ENCODE measurements at places on chromosomes 5 and 9.

GRCh38 chr5:102531506-102531905 lies 32.7 kb upstream of the SLCO6A1 start:
- no peak for DNase-seq

DNA sequence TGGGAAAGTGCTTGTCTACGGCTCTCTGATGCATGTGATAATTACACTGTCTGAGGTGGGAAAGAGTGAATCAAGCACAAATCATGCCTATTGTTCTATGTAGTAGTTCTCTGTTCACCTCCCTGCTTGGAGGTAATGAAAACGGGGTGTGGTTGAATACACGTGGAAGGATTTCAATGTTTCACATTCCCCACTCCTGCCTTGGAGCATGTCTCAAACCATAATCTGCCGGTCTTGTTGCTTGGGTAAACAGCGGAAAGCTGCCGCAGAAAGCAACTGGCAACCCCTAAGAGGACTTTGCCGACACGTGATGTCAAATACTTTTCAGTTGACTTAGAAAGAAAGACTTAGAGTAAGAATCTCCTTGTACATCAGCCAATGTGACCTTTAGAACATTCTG lies 63.5 kb upstream of the MOCS2 start:
- no peak for DNase-seq

GRCh38 chr5:1797855-1798254 lies 1.8 kb downstream of the MRPL36 start:
- no peak for DNase-seq

DNA sequence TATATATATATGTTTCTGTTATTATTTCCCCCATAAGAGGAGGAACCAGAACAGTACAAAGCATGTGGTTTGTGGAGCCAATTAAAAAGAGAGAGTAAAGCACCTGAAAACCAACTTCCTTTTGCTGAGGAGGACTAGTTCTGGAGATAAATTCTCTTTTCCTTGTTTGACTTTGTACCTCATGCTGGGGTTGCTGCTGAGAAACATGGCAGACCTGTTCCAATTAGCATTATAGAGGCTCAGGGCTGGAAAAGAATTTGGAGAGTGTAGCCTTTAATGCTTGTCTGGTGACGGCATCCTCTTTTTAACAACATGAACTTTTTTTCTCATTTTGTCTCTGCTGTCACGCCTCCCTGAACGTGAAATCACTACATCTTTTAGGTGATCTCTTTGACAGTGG lies 32.8 kb upstream of the NMUR2 start:
- no peak for DNase-seq

DNA sequence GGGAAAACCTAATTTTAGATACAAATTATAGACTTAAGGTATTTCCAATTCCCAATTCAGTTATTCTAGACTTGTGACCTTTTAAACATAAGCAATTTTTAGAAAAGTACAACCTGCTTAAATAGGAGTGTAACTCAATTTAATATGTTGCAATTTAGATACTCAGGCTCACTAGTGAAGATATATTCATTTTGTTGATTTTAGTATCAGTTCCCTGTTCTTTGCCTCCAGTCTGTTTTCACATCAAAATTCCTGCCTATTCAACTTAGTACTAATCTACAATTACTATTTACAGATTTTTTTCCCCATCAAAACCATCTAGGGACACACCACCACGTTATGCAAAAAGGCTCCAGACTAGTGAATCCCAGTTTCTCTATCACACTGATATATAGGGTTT lies 30.4 kb downstream of the PWWP2A start:
- no peak for DNase-seq

DNA sequence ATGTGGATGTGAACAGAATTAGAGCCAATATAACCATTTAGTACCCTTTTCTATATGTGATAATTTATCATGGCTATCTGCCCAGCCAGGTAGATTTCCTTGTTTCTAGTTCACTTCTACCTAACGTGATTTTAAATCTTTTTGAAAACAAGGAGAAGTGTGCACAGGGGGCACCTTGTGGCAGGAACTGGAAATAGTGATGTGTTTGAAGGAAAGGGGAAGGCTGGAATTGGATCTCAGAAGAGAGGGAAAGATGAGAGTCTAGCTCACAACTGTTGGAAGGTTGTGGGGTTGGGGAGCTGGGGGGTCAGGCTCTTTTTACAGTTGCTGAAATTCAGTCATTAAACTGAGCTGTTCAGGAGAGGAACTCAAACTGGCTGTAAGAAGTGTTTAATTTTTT lies 219.5 kb downstream of the KCTD16 start:
- DNase-seq, result no peak

DNA sequence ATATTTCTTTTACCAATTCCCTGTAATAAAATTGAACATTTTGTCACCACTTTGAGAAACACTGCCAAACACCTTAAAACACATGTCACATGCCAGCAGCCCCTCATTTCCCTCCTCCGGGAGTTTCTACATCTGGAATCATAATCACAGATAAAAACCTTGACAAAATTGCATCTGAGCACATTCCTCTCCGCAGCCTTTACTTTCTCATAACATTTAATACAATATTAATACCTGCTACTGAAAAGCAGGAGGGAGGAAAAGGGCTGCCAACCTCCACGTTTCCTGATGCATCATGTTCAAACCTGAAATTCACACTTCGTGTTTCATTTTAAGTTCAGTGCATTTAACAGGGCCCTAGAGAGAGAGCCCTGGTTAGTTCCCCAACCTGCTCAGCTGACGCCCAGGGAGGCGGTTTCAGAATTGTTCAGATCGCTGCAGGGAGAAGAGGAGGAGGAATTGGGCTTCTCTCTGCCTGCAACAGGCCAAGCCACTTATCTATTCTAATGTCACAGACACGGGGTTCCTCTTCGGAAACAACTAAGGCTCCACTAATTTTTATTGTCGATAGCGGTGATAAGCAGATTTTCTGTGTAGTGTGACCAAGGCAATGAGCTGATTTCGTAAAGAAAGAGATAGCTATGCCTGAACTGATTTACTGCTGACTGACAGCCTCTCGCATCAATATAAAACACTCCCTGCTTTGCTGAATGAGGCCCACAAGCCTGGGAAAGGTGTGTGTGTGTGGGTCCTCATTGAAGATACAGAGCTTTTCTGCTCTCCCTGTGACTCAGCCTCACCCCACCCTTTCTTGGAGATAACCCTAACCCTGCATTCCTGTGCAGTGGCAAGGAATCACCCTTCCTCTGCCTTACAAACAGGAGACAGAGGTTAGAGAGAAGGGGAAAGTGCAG lies 4.9 kb upstream of the LHX2 start:
- no peak for DNase-seq

GRCh38 chr9:37001459-37001858 lies 32.6 kb downstream of the PAX5 start:
- DNase-seq, result no peak

DNA sequence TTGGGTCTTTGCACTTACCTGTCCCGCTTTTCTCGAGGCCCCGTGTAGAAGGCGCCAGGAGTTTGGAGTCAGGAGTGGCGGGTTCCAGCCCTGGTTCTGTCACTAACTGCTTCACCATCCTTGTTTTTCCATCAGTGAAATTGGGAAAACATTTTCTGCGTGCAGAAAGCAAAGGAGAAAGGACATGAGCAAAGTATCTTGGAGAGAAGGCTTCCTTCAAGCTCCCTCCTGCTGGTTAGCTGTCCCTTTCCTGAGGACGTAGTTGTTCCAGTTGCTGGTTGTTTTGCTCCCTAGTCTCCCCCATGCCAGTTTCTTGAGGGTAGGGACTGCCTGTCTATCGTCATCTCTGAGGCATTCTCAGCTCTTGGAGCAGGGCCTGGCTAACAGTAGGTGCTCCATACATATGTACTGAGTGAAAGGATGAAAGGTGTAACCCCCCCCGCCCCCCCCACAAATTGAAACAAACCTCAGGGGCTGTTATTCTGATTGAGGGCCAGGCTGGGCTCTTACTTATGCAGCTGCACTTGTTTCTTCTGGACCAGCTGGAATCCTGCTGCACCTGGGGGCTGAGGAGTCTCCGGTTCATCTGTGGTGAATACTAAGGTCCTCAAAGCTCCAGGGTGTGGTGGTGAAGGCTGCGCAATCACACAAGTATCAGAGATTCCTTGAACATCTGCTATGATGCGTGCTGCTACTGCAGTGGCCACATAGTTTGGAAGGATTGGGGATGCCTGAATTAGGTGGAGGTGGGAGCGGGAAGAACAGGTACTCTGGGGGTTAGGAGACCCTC lies 1.0 kb downstream of the SMIM3 start:
- no peak for DNase-seq

DNA sequence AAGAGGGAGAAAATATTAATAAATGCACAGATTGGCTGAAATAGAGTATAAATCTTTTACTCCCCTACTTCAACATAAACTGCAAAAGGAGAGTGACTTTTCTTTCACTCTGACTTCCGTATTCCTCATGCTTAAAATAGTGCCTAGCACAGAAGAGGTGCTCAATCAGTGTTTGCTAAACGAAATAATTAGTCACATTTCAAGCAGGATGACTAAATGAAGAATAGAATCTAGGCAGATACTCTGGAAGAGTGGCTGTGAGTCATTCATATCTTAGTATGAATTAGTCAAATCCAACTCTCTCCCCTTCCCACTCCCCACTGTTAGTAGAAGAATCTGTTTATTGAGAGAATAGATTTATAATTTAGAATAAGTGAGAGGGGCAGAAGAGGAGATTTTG lies 4.8 kb downstream of the CD274 start:
- no peak for DNase-seq

DNA sequence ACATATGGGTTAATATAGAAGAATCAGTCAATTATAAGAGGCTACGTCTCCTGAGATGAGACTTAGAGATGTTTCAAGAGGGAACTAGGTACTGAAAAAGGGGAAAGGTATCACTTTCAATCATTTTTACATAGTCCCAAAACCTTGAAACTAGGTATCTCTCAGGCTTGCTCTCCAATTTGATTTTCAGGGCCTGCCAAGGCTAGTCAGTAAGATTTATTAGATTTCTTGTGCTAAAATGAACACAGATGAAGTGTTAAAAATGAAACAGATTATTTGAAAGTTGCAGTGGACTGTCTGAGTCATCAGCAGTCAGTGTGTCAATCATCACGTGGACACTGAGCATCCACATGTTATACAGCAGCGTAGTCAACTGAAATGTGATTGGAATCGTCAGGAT lies 591.1 kb downstream of the DTWD2 start:
- no peak for DNase-seq

GRCh38 chr9:128005923-128006322 lies 25.1 kb upstream of the EEIG1 start:
- DNase-seq, result no peak

GRCh38 chr9:84669288-84670137 lies at the start of gene NTRK2:
Gene NTRK2 (plus strand): TSS chr9:84669729. CDS start chr9:84670749, 1,020 bp downstream.
- no peak for DNase-seq

GRCh38 chr5:154642499-154643245 lies 112.5 kb upstream of the LARP1 start:
- DNase-seq, result no peak

- DNase-seq, result no peak
These were observed 5.8 kb downstream of the LMX1B start for GRCh38 chr9:126619361-126620135.
